ENCODE measurements at places on chromosomes 5 and 9. TPM values are rescaled to one million over a fixed set of nuclear protein-coding genes. Genes with fewer than 3 reads are reported as not detected.

Gene TAS2R1
- polyA plus RNA-seq, result not detected

GRCh38 chr5:10695759-10696543, 65.1 kb downstream of the DAP start:
- no peak for DNase-seq

DNA sequence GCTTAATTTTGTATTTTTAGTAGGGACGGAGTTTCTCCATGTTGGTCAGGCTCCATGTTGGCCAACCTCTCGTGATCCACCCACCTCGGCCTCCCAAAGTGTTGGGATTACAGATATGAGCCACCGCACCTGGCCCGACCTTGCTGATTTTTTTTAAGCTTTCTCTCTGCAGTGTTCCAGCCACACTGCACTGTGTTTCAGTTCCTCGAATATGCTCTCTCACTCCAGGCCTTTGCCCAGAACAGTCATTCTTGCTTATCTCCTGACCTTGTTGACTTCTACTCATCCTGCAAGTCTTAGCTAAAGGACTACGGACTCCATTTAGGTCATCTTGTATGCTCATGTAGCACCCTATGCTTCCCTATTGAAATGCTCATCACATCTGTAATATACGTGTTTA, 3.3 kb downstream of the SNAPC3 start:
- DNase-seq, result no peak

Gene SLC1A3
- 23.2 TPM for polyA plus RNA-seq

Data from hindlimb muscle (tissue), 1 donor.